Fibroblast of skin of left biceps (primary cell): ENCODE measurements at places on chromosomes 2 and 18.

GRCh38 chr2:143548032-143548431 is 418.8 kb downstream of the ARHGAP15 start:
- no peak for DNase-seq

GRCh38 chr2:135903650-135904049 is 27.4 kb upstream of the MCM6 start:
- DNase-seq, result no peak

DNA sequence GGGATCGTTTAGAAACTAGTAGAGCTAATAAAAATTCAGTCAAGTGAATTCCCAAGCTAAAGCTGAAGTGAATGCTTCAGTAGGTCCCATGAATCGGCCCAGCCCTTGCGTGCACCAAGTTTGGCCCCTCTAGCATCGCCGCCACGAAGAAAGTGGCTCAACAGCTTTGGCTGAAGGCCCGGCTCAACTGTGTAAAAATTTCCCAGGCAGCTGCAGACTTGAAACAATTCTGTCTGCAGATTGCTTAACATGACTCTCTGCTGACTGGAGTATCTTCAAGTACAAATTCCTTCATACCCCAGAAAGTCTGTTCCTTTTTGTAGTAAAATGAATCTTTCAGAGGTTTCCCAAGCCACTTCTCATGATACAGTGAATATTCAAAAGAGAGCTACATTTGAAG is 32.7 kb downstream of the ALMS1 start:
- peak; percentile 56 for DNase-seq

GRCh38 chr2:232544674-232545073 is 5.2 kb downstream of the CHRNG start:
- DNase-seq, result no peak

- DNase-seq, result no peak
Measured at GRCh38 chr2:198417836-198418235, 613.4 kb downstream of the PLCL1 start.

DNA sequence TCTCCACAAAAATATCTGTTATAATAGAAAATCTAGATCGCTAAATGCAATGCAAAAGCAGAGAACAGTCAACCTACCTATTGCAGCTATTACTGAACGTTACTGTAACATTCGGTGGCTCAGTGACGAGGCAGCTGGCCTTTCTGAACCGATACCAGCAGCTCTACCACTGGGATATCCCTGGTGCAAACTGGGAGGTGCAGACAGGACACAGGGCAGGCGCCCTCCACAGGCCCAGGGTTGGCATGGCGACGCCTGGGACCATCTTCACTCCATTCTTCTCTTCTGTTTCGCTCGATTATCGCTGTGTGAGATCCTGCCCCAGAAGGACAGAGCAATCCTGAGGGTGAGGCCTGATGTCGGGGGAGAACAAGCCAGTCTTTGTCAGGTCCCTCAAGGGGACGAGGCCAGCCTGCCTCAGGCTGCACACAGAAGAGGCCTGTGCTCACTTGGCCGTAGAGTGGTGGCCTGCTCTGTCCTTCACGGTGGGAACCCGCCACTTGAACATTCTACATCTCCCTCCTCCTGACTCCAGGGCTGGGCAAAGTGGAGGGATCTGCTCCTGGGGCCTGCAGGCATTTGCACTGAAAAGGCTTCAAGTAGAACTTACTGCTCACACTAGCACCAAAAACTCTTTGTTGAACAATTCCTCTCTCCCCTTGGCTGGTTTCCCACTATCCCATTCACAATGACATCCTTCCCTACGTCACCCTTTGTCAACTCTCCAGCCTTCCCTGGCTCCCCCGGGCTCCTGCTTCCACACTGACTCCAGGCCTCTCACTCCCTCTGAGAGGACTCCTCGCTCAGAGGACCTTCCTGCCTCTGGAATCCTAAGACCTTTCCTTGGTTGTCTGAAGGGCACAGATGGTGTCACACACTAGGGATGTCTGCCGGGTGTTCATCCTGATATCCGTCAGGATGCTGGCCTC is 49.7 kb downstream of the CYRIA start:
- no peak for DNase-seq

- no peak for DNase-seq
Measured at GRCh38 chr2:224969095-224969494, 73.2 kb downstream of the DOCK10 start.

GRCh38 chr2:44325897-44326296 is 35.4 kb downstream of the PREPL start:
- DNase-seq, result no peak

DNA sequence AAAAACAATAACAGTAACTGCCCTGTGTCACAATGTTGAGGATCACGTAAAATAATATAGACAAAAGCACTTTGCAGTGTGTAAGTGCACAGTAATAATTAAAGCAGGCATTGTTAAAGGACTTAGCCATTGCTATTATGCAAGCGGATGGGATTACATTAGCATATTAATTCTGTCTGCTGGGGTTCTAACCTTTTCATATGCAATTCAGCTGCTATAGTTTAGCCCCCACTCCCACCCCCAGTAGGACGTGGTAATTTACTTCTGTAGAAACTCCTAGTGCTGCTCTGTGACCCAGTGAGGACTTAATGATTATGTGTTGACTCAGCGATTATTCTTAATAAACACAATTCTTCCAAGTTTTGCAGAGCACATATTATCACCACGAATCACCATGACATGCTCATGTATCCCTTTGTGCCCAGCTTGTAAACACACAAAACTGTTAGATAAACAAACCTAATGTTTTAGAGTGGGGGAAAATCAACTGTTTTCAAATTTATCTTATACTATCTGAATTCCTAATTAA is 5.1 kb upstream of the ADAM23 start:
- DNase-seq, result no peak

DNA sequence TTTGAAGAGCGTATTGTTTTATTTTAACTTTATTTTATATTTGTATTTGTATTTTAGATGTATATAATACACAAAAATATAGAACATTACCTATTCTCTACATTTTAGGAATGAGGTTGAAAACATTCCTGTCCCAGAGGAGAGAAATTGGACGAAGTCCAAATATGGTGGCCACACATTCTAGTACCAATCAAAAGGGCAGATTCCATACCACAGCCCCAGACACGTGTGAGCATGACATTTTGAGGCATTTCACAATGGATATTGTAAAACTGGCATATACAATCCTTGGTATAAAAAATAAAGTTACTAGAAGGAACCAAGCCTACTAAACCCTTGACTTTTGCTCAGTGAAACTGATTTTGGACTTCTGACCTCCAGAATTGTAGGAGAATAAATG is 50.6 kb downstream of the C2orf76 start:
- DNase-seq, result no peak

DNA sequence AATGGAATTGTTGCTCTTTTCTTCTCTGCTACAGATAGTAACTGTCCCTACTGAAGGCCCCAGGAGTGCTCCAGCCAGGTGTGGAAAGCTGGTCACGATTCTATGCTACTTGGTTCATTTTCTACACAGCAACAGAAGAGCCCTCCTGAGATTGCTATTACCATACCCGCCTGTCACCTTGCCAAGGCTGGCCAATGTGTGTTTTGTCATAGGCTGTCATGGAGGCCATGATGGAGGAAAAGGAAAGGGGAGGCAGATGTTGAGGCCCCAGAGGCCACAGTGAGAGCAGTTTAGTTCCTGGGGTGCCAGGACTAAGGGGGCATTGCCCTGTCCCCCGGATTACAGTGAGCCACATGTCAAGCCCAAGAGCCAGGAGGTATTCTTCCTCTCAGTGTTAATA is 952 bp downstream of the ELMOD3 start:
- no peak for DNase-seq

DNA sequence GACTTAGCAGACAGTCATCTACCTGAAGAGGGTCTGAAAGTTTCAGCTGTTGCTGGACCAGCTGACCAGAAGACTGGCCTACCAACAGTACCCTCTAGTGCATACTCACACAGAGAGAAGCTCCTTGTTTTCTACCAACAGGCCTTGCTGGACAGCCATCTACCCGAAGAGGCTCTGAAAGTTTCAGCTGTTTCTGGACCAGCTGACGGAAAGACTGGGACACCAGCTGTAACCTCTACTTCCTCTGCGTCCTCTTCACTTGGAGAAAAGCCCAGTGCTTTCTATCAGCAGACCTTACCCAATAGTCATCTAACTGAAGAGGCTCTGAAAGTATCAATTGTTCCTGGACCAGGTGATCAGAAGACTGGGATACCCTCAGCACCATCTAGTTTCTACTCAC is 63.2 kb downstream of the ALMS1 start:
- DNase-seq, result no peak

GRCh38 chr2:2101924-2102323 is 229.2 kb downstream of the MYT1L start:
- no peak for DNase-seq

GRCh38 chr2:174794851-174795374 is 30.6 kb upstream of the CHRNA1 start:
- no peak for DNase-seq

DNA sequence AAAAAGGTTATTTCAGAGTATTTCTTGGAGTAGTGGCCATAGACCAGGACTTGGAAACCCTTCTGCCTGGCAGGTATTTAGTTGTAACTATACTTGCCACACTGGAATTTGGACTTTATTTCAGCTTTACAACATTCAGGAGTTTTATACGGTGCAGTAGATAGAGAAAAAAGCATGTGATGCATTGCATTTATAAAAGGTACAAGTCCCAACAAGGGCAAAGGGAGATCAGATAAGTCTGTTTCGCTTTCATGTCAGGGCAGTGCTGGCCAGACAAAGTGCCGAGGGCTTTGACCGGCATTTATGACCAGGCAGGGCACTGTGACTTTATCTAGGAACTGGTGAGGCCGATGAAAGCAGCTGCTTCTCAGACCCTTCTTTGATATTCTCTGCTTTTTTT is 145.4 kb downstream of the RTN4 start:
- DNase-seq, result no peak

- no peak for DNase-seq
Measured at GRCh38 chr2:114534116-114535084, 92.0 kb downstream of the DPP10 start.

- no peak for DNase-seq
Measured at GRCh38 chr2:237458519-237458918, 28.5 kb upstream of the MLPH start.
